ENCODE measurements at places on chromosomes 3 and 15.

DNA sequence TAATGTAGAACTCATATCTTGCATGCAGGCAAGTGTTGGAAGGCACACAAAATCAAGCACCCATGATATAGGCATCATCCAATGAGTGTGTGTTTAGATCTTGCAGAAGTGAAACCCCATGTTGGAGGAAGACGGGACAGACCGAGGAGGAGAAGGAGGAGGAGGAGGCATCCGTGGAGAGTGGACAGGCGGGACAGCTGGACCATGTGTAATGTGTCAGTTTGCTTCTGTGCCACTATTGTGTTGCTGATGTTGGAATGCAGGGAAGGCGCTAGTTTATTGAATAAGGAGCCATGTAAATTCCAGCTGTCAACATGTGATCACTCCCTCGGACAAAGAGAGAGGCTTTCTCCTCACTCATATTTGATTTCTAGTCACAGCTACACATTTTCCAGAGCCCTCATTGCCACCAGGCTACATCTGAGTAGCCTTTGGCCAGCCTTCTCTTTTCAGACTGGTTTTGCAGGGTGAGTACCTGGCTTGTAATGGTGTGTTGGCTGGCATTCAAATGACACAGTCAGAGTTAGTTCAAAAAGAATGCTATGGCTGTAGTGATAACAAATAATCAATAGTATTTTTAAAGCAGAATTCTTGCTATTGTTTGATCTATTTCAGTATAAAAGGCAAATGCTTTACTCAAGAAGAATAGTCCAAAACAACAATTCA lies 1037.6 kb upstream of the NR2F2 start:
- no peak for DNase-seq

GRCh38 chr15:60548101-60548500 lies 69.2 kb upstream of the ICE2 start:
- DNase-seq, result peak; percentile 62

- DNase-seq, result no peak
These were observed 401 bp downstream of the RAMAC start for GRCh38 chr15:82986442-82986780.

GRCh38 chr15:67146875-67147381 lies 81.5 kb downstream of the SMAD3 start:
- DNase-seq, result no peak

GRCh38 chr15:91989821-91990220 lies 136.3 kb downstream of the SLCO3A1 start:
- no peak for DNase-seq

DNA sequence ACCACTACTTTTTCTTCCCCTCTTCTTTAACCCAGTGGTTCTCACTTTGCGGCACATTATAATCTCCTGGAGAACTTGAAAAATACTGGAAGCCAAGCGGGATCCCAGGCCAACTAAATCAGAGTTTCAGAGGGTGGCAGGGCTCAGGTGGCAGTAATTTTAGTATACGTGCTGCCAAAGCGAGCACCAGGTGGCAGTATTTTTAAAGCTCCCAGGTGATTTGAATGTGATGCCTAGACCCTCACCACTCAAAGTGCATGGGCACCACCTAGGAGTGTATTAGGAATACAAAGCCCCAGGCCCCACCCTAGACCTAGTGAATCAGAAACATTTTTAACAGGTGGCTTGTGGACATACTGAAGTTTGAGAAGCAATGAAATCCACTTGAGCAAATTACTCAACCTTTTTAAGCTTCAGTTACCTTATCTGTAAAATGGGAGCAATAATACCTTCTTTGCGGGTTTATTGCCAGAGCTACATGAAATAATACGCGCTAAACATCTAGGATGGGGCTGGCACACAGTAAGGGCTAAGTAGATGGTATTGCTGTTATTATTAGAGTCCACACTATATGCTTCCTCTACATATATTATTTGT lies 8.3 kb downstream of the B3GALNT1 start:
- no peak for DNase-seq

DNA sequence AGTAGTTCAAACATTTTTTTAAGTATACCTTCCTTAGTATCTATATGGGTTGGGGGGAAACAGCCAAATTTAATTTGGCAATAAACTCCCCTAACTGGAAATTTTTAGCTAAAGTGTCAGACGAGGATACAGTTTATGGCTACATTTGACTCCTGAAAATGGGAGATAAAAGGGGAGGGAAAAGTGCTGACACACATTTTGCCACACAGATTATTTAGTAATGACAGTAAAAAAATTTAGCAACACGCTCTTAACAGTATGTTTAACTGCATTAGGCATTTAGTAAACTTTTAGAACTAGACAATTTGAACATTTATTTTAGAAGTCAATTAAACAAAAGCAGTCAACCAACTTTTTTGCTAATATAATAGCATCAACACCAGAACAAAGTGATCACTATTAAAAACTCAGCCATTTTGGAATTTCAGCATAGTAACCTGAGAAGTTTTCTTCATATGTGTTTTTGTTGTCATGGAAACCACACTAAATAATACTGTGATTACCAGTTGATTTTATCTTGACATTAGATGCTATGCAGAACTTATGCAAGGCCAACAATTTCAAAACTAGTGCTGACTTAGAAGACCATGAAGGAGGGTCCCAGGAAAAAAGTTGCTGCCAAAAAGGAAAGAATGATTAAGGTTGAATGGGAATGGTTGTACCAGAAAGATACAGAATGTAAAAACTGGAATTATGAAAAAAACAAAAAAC lies 47.0 kb upstream of the TFG start:
- DNase-seq, result no peak

DNA sequence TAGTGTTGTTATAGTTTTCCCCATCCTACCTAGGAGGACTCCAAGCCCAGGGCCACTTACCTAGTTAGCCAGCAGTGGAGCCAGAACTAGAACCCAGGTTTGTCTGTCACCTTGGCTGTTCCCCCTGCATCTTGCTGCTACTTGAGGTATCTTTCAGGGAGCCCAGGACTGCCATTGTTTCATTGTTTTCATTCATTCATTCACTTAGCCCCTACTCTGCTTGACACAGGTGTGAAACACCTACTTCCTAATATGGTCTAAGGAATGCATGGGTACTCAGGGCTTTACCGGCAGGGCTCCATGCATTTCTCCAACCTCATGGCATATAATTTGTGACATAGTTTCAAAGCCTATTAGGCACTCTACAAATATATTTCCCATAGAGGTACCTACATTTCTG lies 266.6 kb upstream of the TPM1 start:
- DNase-seq, result no peak

DNA sequence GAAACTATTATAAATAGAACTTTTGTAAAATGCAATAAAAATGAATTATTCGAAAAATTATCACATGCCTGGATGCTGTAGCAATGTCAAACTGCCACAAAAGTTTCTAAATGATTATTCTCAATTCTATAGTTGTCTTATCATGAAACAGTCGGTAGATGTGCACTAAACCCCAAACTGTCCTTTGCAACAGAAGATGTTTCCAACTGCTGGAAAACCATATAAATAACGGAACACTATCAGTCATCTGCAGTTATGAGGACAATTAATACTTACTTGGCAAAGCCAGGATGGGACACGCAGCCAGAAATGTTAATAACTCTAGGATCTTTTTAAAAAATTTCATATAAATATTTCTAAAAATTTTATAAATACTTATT lies 17.5 kb downstream of the EMC4 start:
- no peak for DNase-seq

DNA sequence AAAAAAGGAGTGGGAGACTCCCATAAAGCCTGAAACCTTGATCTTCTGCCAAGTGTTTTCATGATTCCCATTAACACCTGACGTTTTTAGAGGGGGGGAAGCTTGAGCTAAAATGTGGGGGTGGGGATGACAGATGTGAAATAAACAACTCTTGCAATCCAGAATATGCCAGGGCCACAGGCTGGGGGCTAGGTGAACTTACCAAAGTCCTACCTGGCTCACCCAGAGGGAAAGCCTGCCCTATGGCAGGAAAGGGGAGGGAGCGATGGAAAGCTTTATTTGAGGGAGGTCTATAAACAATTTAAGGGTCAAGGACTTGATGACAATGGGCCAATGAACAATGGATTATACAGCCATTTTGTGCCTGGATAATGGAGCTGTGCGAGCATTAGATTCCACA lies 108.3 kb downstream of the LRIG1 start:
- DNase-seq, result no peak

- no peak for DNase-seq
These were observed 7.1 kb upstream of the PLCB2 start for GRCh38 chr15:40314723-40315276.

- no peak for DNase-seq
These were observed 35.0 kb downstream of the MTMR10 start for GRCh38 chr15:30956216-30957124.

DNA sequence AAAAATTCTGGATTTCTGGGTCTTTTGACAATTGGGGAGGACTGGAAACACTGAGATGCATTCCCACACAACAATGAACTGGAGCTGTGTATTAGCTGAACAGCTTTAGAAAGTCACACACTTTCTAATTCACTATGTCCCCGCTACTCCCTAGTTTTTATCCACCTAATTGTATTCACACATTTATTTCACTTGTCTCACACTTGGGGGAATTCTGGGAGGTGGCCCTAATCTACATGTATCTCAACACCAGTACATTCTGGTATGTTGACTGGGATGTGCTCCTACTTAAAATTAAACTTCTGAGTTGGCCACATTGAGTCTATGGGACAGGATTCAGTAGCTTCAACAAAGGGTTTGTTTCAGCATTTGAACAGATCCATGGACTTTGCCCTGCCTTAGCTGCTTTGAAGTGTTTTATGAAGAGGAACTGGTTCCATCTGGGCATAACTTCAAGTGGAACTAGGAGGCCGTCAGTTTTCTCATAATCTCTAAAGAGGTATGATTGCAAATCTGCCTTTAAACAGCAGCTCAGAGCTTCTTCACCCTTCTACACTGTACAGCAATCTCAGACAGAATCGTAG lies 106.5 kb upstream of the CMC1 start:
- no peak for DNase-seq

GRCh38 chr3:72421126-72421525 lies 427.1 kb downstream of the SHQ1 start:
- DNase-seq, result no peak

- no peak for DNase-seq
These were observed 122.2 kb upstream of the WNT5A start for GRCh38 chr3:55609230-55609827.

DNA sequence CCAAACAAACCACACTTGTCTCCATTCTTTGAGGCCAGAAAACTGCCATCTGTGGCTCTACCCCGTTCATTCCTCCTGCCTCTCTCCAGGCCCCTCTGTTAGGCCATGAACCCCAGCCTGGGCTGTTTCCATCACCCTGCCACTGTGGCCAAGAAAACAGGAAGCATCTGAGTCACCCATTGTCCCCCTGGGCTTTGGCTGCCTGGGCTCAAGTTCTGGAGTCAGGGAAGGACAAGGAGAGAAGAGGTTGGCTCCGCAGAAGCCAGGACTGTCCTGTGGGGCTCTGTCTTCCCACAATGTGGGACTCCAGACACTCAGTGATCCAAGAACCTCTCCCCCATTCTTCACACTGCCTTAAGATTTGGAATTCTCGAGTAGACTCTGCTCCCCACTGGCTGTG lies 14.8 kb upstream of the LCTL start:
- DNase-seq, result no peak

GRCh38 chr3:107994956-107995715 lies 95.7 kb downstream of the CD47 start:
- no peak for DNase-seq

DNA sequence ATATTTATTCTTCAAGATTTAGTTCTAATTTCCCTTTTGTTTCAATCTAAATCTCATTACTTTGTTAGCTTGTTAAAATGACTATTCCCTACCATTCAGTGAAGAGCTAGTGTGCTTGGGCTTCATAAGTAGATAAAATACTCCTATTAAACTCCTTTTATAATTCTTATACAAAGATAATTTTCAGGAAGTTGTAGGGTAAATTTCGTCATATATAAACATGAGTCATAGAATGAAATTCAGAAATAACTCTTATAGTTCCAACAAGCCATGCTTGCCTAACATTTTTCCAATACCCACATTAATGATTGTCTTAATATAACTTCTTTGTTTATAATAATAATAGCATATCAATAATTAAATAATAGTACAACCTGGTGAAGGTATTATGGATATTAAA lies 407.3 kb downstream of the NAALADL2 start:
- no peak for DNase-seq

GRCh38 chr3:40511031-40511718 lies 5.3 kb downstream of the ZNF620 start:
- DNase-seq, result no peak

DNA sequence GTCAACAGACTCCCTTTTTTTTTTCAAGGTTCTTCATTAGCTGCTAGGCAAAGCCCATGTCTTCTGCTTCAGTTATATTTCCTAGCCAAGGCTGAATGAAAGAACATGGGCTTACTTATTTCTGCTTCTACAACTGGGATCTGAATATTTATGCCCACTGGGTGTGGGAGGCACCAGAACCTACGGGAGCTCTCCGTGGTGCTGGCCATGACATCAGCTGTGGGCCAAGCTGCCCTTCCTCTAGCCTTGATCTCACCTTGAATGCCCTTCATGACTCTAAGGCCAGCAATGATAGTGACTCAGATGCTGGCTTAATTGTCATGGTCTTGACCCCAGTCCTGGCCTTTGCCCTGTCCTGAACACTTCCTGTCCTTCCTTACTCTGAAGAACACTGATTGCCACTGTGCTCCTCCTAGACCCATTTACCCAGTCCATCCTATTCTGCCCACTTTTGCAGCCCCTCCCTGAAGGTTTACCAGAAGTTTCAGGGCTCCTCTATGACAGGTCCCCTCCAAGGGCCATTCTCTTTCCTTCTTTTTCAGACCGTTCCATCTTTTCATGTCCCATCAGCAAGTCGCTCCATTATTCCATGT lies 32.8 kb upstream of the PRR20G start:
- no peak for DNase-seq

DNA sequence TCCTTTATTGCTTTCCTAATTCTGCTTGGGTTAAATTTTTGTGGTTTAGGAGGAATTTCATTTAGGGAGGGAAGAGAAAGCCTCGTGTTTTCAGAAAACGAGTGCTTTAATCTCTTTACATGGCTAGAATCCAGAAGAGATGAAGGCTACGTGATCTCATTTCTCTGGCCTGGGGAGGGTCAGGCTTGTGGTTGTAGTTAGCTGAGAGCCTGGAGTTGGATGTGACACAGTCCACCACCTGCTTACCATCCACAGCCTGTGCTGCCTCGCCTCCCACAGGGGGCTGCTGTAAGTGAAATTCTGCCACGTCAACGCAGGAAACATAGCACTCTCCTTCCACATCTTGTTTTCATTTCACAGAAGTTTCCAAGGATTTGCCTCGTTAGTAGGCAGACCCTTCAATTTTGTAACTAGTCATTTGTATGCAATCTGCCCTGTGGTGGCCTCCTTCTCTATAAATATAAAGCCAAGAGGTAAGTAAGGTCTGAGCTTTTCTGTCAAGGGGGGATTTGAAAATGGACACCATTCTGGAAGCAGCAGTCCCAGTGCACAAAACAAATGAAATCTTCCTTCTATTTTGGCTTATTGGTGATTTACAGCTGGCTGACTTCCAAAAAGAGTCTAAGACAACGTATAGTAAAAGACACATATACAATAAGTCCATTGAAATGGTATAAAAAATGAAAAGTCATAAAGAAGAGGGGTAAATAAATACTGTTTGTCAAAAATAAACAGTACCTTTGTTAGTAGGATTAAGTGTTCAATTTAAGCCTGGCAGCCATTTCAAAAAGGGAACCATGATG lies 3.4 kb downstream of the GXYLT2 start:
- no peak for DNase-seq

Measured in stimulated activated CD4-positive, alpha-beta T cell treated with anti-CD3 and anti-CD28 coated beads, Interleukin-1b, Interleukin-23, amount 100 ng/mL, for 24 hours (primary cell).